Foreskin fibroblast (primary cell): ENCODE measurements at places on chromosomes 4 and X.

GRCh38 chr4:60463857-60464502 lies 736.1 kb upstream of the ADGRL3 start:
- peak; percentile 3 for DNase-seq

- DNase-seq, result peak; percentile 71
These were observed 18.8 kb upstream of the CHRNA9 start for GRCh38 chr4:40316333-40316781.

DNA sequence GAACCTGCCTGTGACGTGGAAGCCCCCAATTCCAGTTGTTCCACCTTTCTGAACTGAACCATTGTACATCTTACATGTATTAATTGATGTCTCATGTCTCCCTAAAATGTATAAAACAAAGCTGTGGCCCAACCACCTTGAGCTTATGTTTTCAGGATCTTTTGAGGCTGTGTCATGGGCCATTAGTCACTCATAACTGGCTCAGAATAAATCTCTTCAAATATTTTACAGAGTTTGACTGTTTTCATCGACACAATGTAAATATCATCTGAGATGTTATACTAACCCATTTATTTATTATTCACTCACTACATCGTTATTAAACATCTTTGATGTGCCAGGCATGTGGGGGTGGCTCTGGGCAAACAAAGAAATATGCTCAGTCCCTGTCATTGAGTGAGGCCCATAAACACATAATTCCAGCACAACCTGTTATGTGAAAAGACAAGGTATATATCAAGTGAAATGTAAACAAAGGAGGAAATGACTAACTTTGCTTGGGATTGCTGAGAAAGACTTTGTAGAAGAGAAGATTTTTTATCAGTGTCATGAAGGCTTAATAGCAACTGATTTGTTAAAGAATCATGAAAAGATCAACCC lies 34.5 kb upstream of the PPM1K start:
- no peak for DNase-seq

DNA sequence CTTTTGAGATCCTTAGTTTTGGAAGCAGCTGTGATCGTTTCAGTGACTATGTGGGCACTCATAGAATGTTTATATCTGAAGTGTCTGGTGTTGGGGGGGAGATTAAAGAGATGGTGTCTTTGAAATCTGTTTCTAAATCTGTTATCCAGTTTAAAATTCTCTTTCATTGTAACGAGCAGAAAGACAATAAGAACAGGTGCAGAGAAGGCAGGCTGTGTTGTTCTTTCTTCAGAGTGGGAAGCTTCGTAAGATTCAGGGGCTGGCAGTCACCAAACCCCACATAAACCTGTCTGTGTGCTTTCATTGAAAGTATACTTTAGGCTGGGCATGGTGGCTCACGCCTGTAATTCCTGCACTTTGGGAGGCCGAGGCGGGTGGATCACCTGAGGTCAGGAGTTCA lies 16.3 kb upstream of the DHRSX start:
- DNase-seq, result no peak

- no peak for DNase-seq
These were observed 191.0 kb upstream of the ARX start for GRCh38 chrX:25206778-25207177.

DNA sequence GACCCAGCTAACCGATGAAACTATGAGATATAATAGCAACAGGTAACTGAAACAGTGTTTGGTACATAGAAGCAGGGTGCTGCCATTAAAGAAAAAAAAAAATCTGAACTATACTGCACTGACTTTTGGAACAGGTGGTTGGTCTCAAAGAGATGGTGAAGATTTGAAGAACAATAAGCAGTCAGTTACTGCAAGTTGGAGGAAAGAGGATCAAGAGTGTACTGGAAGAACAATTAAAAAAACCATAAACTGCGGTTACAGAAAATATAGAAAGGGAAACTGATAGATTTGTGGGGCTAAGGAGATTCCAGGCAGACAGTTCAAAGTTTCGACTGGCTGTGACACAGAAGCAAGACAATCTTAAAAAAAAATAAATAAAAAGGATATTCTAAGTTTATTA lies 181.9 kb upstream of the TRAM1L1 start:
- DNase-seq, result no peak

GRCh38 chr4:87150498-87151261 lies 69.7 kb downstream of the KLHL8 start:
- DNase-seq, result peak; percentile 58

- DNase-seq, result peak; percentile 86
These were observed 154.5 kb upstream of the GALNT7 start for GRCh38 chr4:173014113-173014558.

DNA sequence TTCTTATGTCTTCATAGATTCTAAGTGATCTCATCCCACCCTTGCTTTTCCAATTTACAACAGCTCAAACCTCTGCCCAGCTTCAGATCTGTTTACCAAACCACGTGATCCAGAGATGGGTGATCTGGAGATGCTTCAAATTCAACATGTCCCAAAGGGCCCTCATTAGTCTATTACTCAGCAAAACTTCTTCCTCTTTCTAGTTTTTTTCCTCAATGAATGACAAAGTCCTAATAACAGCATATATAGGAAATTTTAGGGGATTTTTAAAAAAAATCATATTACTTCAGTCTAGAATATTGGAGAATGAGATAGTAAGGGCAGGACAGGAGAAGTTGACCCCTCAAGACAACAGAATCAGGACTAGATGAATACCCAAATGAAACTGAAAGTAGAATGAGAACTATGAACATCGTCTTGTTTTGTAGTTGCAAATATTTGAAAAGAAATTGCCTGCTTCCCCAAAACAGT lies 127.1 kb downstream of the CFAP299 start:
- DNase-seq, result no peak

DNA sequence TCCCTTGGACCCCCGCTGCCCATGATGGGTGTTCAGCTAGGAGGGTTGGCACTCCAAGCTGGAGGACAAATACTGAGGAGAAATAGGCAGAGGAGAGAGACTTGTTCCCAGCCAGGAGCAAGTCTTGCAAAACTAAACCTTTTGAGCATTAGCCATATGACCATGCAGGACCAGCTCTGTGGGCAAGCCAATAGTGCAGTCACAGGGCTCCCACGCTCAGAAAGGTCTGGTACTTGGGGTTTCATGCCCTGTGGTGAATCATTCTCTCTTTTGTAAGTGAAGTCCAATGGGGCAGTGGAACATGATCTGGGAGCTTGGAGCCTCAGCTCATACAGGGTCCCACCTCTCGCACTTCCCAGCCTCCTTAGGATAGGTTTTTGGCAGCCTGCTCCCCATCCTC lies 300.9 kb downstream of the BCOR start:
- DNase-seq, result peak; percentile 19

GRCh38 chr4:52848254-52848653 lies 13.9 kb upstream of the RASL11B start:
- no peak for DNase-seq

GRCh38 chrX:97564496-97564895 lies 680.8 kb downstream of the RPA4 start:
- DNase-seq, result no peak

DNA sequence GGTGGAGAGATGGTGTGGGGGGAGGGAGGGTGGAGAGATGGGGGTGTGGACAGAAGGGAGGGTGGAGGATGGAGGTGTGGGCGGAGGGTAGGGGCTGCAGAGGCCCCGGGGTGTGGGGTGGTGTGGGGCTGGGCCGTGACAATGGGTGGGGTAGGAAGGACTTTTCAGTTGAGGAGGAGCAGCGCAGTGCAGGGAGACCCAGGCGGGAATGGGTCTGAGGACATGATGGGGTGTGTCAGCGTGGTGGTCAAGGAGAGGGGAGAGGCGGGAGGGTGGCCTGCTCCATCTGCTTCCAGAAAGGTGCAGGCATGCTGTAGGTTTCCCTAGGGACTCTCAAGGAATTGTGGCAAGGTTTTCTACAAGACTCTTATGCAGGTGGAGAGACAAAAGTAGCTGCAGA lies 48.9 kb downstream of the RGS12 start:
- DNase-seq, result no peak
